Spleen (tissue), 13 donors: ENCODE measurements at places on chromosomes 12 and 14.

DNA sequence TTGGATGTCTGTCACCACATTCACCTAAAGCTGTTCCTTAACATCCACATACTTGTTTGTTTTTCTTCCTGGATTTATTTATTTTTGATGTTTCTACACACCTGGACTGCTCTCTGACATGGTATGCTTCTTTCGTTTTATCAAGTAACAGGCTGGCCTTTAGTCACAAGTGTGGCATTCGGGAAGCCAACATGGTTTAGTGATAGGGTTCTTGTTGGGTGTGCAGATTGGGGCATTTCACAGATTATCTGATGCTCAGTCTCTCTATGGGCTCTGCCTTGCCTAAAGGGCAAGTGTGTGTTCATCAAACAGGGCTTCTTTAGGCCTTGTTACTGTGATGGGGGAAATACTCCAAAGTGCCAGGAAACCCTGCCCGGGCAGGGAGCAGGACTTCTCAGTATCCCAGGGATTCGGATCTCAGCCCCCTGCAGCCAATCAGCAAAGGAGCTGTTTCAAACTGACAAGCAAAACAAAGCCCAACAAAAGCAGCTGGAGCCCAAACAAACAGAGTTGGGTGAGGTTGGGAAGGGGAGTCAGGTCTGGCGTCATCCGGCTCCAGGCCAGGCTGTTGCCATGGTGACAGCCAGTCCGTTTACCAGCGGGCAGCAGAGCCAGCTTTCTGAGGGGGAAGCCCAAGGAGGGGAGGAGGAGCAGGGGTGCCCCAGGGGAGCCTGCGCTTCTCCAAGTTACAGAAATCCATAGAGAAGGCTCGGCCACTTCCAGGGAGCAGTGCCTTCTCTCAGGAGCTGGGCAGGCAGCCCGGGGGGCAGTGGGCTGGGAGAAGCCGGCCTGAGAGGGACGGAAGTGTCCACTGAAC is 31.9 kb downstream of the FOS start:
- no peak for DNase-seq

GRCh38 chr12:2561367-2561766 is 233.4 kb upstream of the FKBP4 start:
- no peak for DNase-seq

DNA sequence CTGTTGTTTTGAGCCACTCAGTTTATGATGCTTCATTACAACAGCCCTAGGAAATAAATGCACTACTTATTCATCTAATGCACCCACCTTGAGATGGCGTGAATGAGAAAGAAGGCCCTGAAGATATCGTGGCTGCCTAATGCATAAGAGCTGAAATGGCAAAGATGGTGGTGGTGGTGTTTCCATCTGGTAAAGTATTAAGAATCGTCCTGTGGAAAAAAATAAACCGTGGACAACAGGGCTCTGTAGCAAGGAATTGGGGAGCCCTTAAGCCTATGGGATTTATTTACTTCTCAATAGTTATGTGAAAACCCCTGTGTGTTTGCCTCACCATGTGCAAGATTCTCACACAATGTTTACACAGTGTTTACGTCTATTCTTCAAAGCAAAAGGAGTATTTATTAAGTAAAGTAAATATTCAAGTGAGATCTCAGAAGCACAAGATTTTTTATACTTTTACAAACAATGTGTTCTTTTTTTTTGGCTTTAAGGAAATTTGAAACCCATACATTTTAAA is 1555.2 kb upstream of the FLRT2 start:
- DNase-seq, result no peak

- no peak for DNase-seq
These were observed 80.8 kb upstream of the ACTN1 start for GRCh38 chr14:69059658-69060623.

- DNase-seq, result peak; percentile 84
These were observed 29.5 kb upstream of the INF2 start for GRCh38 chr14:104659764-104660523.

GRCh38 chr12:607541-608001 is 55.7 kb downstream of the NINJ2 start:
- no peak for DNase-seq

GRCh38 chr12:94811611-94812010 is 161.3 kb upstream of the TMCC3 start:
- no peak for DNase-seq

GRCh38 chr14:100406505-100407131 is 83.5 kb downstream of the SLC25A47 start:
- peak; percentile 83 for DNase-seq

DNA sequence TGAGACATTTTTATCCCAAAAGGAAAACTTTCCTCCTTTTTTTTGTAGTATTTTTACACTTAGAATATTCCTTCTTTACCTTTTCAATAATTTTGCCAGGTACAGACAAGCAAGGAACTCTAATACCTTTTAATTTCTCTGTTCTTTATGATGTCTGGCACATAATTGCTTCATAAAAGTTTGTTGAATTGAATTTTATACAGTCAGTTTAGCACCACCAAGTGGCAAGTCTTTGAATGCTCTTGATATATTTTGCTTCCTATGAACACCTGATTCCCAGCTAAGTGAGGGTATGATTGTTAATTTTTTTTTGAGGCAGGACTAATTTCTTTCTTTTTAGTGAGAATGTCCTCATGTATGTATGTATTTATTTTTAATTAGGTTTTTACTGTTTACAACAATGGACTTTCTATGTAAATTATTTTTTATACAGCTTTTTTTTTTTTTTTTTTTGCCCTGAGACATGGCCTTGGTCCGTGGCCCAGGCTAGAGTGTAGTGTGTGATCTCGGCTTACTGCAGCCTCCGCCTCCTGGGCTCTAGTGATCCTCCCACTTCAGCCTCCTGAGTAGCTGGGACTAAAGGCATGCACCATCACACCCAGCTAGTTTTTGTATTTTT is 6.9 kb downstream of the TBC1D15 start:
- DNase-seq, result no peak

DNA sequence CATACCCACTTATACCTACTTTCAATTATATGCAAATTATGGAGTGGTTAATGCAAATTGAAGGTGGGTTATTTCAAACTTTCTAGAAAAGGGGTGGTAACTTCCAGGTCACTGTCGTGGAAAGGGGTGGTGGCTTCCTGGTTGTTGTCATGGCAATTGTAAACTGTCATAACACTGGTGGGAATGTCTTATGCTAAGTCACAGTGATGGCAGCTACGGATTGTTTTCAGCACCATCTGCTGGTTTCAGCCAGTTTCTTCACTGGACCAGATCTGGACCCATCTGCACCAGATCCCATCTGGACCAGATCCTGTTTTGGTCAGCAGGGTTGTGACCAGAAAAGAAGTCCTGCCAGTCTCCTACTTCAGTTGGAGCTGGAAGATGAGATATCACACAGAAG is 1469.3 kb downstream of the AACS start:
- DNase-seq, result no peak

GRCh38 chr14:65096323-65097089 is 5.8 kb downstream of the MAX start:
- DNase-seq, result no peak

DNA sequence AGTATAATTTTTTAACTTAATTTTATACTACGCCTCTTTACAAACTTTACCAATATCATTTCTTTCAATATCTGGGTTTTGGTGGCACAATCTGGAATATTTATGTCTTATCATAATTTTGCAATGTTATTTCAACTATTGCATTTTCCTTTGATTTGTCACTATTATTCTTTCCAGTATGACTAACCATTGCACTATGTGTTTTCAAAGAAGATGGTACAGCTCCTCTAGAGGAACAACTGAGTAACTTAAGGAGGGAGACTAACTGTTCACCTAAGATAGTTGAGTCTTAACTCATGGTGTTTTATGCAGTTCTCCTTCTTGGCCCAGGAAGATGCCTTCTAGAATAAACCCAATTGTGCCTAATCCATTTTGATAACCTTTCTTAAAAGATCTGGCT is 60.5 kb upstream of the KIF21A start:
- DNase-seq, result no peak

DNA sequence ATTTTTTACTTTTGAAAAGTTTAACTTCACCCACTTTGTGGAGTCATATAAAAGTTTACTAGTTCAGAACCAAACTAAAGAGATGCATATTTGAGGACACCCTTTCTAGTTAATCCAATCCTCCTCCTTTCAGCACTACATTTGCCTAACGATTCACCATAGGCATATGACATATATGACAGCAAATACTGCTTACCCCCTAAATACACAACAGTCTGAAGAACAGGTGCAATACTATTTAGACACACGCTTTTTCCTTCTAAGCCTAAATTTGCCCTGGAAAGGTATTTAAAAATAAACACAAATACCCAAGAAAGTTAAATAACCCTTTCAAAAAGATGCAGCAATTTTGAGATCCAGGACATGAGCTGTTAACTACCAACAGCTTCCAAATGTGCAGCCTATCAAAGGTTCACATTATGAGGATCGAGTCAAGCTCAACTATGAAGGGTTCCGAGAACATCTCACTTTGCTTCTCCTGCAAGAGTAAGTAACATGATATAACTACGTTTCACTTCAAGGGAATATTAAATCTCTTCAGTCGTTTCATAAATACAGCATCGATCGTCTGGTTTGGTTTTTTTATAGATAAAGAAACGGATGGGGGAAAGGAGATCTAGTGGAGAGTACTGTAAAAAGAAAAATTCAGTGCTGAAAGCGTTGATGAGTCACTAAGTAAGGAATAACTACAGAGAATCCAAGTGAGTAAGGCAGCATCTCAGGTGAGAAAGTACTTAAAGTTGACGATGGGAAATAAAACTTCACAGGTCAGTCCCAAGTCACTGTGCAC is 677 bp upstream of the AP4S1 start:
- DNase-seq, result no peak

- DNase-seq, result no peak
These were observed 1322.3 kb upstream of the SEL1L start for GRCh38 chr14:82855912-82856391.

DNA sequence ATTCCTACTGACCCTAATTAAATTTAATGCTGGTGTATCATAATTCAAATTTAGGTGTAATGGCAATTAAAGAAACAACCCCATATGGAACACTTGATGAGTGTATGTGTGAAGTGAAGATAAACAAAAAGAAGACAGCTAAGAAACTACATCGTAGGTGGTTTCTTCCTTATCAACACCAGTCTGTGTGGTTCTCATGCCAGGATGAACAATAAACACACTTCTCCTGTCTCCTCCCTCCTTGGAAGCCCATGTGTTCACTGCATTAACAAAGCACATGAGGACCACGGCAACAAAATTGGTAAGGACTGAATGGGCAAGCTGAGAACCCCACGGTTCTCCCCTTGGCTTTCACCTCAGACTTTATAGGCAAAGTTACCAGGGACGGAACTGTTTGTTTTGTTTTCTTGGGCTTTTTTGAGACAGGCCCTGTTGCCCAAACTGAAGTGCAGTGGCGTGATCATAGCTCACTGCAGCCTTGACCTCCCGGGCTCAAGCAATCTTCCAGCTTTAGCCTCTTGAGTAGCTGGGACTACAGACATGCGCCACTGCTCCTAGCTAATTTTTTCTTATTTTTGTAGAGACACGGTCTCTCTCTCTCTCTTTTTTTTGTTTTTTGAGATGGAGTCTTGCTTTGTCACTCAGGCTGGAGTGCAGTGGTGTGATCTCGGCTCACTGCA is 71.0 kb downstream of the TRAFD1 start:
- DNase-seq, result no peak

- DNase-seq, result no peak
These were observed 7.6 kb downstream of the EXOC3L4 start for GRCh38 chr14:103101963-103102688.

- no peak for DNase-seq
These were observed 192.3 kb downstream of the BCAT1 start for GRCh38 chr12:24756479-24757024.

GRCh38 chr14:101192661-101193000 is 289.1 kb upstream of the RTL1 start:
- DNase-seq, result peak; percentile 32

GRCh38 chr12:144650-145284 is 69.2 kb downstream of the SLC6A12 start:
- no peak for DNase-seq

DNA sequence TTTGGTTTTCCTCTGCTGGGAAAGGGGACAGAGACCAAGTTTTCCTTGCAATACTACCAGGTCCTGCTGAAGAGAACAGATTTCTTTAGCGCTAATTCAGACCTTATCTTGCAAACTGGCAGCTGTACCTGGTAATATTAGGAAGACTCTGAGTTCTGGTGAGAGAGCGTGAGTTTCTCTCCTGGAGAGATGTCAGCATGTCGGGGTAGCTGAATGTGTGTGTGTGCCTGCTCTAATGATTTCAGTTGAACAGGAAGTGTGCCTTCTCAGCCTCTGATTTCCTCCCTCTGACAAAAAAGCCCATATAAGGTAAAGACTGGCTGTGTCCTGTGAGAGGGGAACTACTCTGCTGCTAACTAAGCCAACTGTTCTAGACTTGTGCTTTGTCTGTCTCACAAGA is 10.3 kb upstream of the ERP27 start:
- DNase-seq, result no peak

- peak; percentile 73 for DNase-seq
These were observed 11.3 kb downstream of the ARL6IP4 start for GRCh38 chr12:122991623-122992275.

GRCh38 chr12:94750864-94751263 is 100.5 kb upstream of the TMCC3 start:
- DNase-seq, result no peak

GRCh38 chr12:75480469-75480949 is at the start of gene GLIPR1:
Gene GLIPR1 (plus strand): TSS chr12:75480755. CDS start chr12:75480881, 126 bp downstream.
- DNase-seq, result peak; percentile 90

- no peak for DNase-seq
These were observed 258.4 kb upstream of the CRY1 start for GRCh38 chr12:107351713-107352112.

DNA sequence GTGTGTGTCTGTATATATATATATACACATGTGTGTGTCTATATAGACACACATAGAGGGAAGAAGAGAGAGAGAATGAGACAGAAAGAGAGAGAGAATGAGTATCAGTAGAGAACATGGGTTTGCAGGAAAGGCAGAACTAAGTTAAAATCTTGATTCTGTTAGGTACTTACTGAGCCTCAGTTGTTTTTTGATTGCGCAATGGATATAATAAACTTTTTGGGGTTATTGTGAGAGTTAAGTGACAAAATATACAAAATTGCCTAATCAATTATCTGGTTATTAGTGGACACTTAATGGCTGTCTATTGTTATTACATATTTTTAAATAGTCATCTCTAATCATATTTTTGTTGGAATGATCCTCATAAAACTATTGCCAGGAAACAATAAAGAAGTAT is 169.0 kb downstream of the ETNK1 start:
- no peak for DNase-seq

GRCh38 chr12:47190271-47190750 is 110.6 kb upstream of the AMIGO2 start:
- no peak for DNase-seq

GRCh38 chr12:117803001-117803400 is 165.8 kb downstream of the KSR2 start:
- no peak for DNase-seq

DNA sequence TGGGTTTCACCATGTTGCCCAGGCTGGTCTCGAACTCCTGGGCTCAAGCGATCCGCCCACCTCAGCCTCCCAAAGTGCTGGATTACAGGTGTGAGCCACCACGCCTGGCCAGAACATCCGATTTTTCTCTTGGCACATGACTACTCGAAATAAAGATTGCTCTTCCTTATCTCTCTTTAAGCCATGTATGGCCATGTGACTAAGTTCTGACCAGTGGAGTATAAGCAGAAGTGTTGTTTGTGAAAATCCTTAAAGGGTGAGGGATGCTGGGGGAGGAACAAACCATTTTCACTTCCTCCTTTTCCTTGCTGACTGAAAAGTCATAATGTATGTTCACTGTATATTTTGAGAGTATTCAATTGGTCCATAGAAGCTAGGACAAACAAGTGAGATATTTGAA is 50.7 kb upstream of the ATF7IP start:
- DNase-seq, result no peak

- no peak for DNase-seq
These were observed 62.4 kb downstream of the SLC38A1 start for GRCh38 chr12:46206471-46206870.

GRCh38 chr14:99118046-99118721 is 153.8 kb downstream of the BCL11B start:
- peak; percentile 66 for DNase-seq
